Hepatocyte (in vitro differentiated cells): ENCODE measurements at places on chromosomes 1 and 21. TPM values are rescaled to one million over a fixed set of nuclear protein-coding genes. Genes with fewer than 3 reads are reported as not detected.

- DNase-seq: no peak
- peak overlapping the region; percentile 72 for H3K4me3 ChIP-seq
- no peak overlapping the region for H3K27ac ChIP-seq
- H3K36me3 ChIP-seq: no peaks in the 10 kb centered on the region
- no peaks in the 10 kb centered on the region for H3K27me3 ChIP-seq
- peaks cover 26% of the 10 kb centered on the region for H3K4me1 ChIP-seq
These were observed 816 bp downstream of the E2F2 start for GRCh38 chr1:23530087-23530746.

The NBPF6 gene
- total RNA-seq: not detected in 2 replicates

DNA sequence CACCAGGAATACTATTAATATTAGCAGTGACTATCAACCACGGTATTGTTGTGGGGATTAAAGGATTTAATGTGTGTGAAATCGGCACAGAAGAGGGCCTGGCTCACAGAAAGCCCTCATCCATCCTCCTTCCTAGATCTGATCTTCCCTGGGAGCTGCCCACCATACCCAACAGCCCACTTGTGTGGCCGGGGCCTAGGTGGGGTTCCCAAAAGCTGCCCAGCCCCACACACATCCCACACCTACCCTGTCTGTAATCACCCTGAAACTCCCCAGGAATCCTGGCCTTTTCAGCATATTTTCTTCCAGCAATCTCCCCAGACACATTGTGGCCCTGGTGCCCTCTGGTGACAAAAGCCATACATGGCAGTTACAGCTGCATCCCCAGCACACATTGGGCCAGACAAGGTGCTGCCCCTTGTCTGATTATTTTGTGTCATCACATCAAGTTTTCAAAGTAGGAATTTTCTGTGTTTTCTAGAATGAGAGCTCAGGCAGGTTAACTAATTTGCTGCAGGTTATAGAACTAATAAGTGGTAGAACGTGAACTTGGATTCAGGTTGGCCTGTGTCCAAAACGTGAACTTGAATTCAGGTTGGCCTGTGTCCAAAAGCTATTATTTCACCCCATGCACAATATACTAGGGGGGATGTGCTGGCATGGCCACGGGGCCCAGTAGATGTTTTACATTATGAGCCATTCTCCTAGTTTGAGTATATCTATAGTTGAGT is 5.3 kb upstream of the SLC6A9 start:
- DNase-seq: peak; percentile 81
- no peaks in the 10 kb centered on the region for H3K27me3 ChIP-seq
- no peaks in the 10 kb centered on the region for H3K36me3 ChIP-seq

GRCh38 chr1:39538531-39539251 is 37.9 kb downstream of the PABPC4 start:
- H3K36me3 ChIP-seq: no peaks in the 10 kb centered on the region
- no peaks in the 10 kb centered on the region for H3K4me1 ChIP-seq
- no peak overlapping the region for H3K27ac ChIP-seq

The ITLN2 gene
- 1.3 and 1.4 TPM in 2 replicates for total RNA-seq

The GJA4 gene
- total RNA-seq: 2.5 and 3.8 TPM in 2 replicates

The ANKRD13C gene
- total RNA-seq: 25.1 and 26.5 TPM in 2 replicates

DNA sequence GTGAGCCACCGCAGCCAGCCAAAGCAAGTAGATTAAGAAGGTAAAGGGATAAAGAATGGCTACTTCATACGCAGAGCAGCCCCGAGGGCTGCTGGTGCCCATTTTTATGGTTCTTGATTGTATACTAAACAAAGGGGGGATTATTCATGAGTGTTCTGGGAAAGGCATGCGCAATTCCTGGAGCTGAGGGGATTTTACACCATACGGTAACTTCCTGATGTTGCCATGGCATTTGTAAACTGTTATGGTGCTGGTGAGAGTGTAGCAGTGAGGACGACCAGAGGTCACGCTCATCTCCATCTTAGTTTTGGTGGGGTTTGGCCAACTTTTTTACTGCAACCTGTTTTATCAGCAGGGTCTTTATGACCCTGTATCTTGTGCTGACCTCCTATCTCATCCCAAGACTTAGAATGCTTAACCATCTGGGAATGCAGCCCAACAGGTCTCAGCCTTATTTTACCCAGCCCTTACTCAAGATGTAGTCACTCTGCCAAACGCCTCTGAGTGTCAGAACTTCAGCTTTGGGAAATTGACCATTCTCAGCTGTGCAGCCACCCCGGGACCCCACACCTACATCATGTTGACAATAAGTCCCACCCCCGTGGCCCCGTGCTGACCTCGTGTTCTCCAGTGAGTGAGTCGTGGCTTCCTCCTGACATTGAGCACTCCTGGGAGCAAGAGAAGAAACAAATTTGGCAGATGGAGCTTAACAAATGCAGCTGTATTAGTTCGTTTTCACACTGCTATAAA is 149.4 kb upstream of the COL6A1 start:
- H3K27ac ChIP-seq: peak overlapping the region; percentile 16
- no peaks in the 10 kb centered on the region for H3K36me3 ChIP-seq
- H3K27me3 ChIP-seq: no peaks in the 10 kb centered on the region
- H3K4me3 ChIP-seq: no peak overlapping the region

DNA sequence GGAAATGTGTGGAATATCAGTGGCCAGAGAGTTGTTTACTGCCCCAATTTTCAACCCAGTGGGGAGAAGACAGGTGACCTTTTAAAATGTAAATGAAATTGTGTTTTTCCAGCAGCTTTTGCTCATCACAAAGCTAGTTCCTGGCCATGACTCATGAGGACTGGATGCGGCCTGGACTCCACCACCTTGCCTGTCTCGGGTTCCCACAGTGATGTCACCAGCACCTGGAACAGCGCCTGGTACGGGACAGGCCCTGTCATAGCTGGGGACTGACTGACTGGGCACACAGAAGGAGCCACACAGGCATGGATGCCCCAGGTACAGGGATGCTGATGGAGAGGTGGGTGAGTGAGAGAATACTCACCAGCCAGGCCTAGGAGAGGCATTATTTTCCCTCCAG is 277.1 kb downstream of the AJAP1 start:
- no peak for DNase-seq
- no peaks in the 10 kb centered on the region for H3K36me3 ChIP-seq
- no peaks in the 10 kb centered on the region for H3K27me3 ChIP-seq
- H3K4me1 ChIP-seq: no peaks in the 10 kb centered on the region
- no peak overlapping the region for H3K27ac ChIP-seq

GRCh38 chr1:245704765-245705164 is 550.0 kb downstream of the KIF26B start:
- H3K4me3 ChIP-seq: no peak overlapping the region
- H3K27ac ChIP-seq: no peak overlapping the region
- DNase-seq: no peak

The TAS1R1 gene
- total RNA-seq: not detected in 2 replicates

GRCh38 chr1:8024329-8024728 is 1.8 kb downstream of the ERRFI1 start:
- peak overlapping the region; percentile 75 for H3K4me3 ChIP-seq
- no peaks in the 10 kb centered on the region for H3K36me3 ChIP-seq
- no peak for DNase-seq
- H3K27me3 ChIP-seq: no peaks in the 10 kb centered on the region

GRCh38 chr1:94641990-94642389 is 100.4 kb upstream of the F3 start:
- no peaks in the 10 kb centered on the region for H3K36me3 ChIP-seq
- H3K4me1 ChIP-seq: peaks cover 10% of the 10 kb centered on the region
- no peak overlapping the region for H3K4me3 ChIP-seq
- no peak for DNase-seq

The TNFRSF4 gene
- total RNA-seq: 0.28 TPM in 1 of 2 replicates, not detected in the other

The PDC gene
- not detected in 2 replicates for total RNA-seq

GRCh38 chr21:34836103-34836932 is 167.5 kb downstream of the CLIC6 start:
- H3K4me1 ChIP-seq: peaks cover 23% of the 10 kb centered on the region
- no peaks in the 10 kb centered on the region for H3K36me3 ChIP-seq
- no peaks in the 10 kb centered on the region for H3K27me3 ChIP-seq
- H3K27ac ChIP-seq: peak overlapping the region; percentile 87
- DNase-seq: peak; percentile 85
- no peak overlapping the region for H3K4me3 ChIP-seq

The BLACAT1 gene
- total RNA-seq: 0.40 and 0.48 TPM in 2 replicates

The DNAH14 gene
- 46.1 and 47.3 TPM in 2 replicates for total RNA-seq

The MYBPHL gene
- 3.6 and 13.7 TPM in 2 replicates for total RNA-seq

- no peak for DNase-seq
- H3K27ac ChIP-seq: no peak overlapping the region
- no peaks in the 10 kb centered on the region for H3K4me1 ChIP-seq
- no peak overlapping the region for H3K4me3 ChIP-seq
- no peaks in the 10 kb centered on the region for H3K36me3 ChIP-seq
- H3K27me3 ChIP-seq: no peaks in the 10 kb centered on the region
These were observed 45.3 kb downstream of the KCNC4 start for GRCh38 chr1:110255392-110255787.

- no peak overlapping the region for H3K4me3 ChIP-seq
- H3K4me1 ChIP-seq: no peaks in the 10 kb centered on the region
- no peaks in the 10 kb centered on the region for H3K36me3 ChIP-seq
- H3K27ac ChIP-seq: no peak overlapping the region
These were observed 7.2 kb upstream of the BECN2 start for GRCh38 chr1:241950390-241950789.

The NEXN gene
- total RNA-seq: 5.1 and 5.3 TPM in 2 replicates

The EVI5 gene
- 25.2 and 29.0 TPM in 2 replicates for total RNA-seq

The DCST2 gene
- 0.04 and 1.6 TPM in 2 replicates for total RNA-seq

The CYP4Z1 gene
- total RNA-seq: 0.52 TPM in 1 of 2 replicates, not detected in the other

- DNase-seq: no peak
- H3K27me3 ChIP-seq: no peaks in the 10 kb centered on the region
- H3K4me3 ChIP-seq: no peak overlapping the region
- H3K4me1 ChIP-seq: no peaks in the 10 kb centered on the region
- H3K27ac ChIP-seq: no peak overlapping the region
These were observed 75.7 kb upstream of the KCNJ15 start for GRCh38 chr21:38181096-38181495.

The SPATC1L gene
- total RNA-seq: 8.3 and 10.1 TPM in 2 replicates

The PPIAL4G gene
- total RNA-seq: 0.07 TPM in 1 of 2 replicates, not detected in the other

- H3K4me1 ChIP-seq: no peaks in the 10 kb centered on the region
- no peaks in the 10 kb centered on the region for H3K36me3 ChIP-seq
- H3K27ac ChIP-seq: no peak overlapping the region
- no peaks in the 10 kb centered on the region for H3K27me3 ChIP-seq
- no peak for DNase-seq
- H3K4me3 ChIP-seq: no peak overlapping the region
These were observed 208.7 kb downstream of the HLX start for GRCh38 chr1:221087919-221088318.

The OR2G6 gene
- not detected in 2 replicates for total RNA-seq

The KCNA2 gene
- 0.40 TPM in 2 replicates for total RNA-seq

The ATXN7L2 gene
- total RNA-seq: 5.1 and 6.6 TPM in 2 replicates

DNA sequence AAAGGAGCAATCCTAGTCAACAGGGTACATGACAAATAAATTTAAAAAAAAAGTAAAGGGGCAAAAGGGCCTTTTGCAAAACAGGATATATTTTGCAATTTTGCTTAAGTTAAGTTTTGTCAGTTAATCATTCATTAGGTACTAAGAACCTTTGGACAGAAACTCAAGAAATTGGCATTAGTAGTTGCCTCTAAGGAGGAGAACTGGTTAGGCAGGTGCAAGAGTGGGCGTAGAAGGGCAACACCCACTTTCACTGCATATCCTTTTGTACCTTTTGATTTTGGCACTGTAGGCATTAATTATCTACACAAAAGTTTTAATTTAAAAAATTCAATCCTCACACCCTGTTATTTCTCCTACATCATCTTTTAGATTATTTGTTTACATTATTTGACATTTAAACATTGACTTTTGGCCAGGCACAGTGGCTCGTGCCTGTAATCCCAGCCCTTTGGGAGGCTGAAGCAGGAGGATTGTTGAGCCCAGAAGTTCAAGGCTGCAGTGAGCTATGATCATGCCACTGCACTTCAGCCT is 4.3 kb downstream of the DDAH1 start:
- H3K36me3 ChIP-seq: no peaks in the 10 kb centered on the region
- peak overlapping the region; percentile 65 for H3K27ac ChIP-seq
- H3K4me3 ChIP-seq: no peak overlapping the region
- H3K4me1 ChIP-seq: peaks cover 30% of the 10 kb centered on the region
- peak; percentile 50 for DNase-seq

The THBS3 gene
- total RNA-seq: 19.8 and 20.3 TPM in 2 replicates

The MR1 gene
- 7.8 and 8.9 TPM in 2 replicates for total RNA-seq

The TNFRSF1B gene
- total RNA-seq: 4.1 and 13.4 TPM in 2 replicates

The NUP210L gene
- 0.03 and 0.04 TPM in 2 replicates for total RNA-seq

The POU3F1 gene
- total RNA-seq: 1.0 TPM in 1 of 2 replicates, not detected in the other
